T47D (cell line): ENCODE measurements at places on chromosomes 6 and 20.
A peak's percentile ranks its signal among the peaks of the same experiment; 100 is the strongest.

DNA sequence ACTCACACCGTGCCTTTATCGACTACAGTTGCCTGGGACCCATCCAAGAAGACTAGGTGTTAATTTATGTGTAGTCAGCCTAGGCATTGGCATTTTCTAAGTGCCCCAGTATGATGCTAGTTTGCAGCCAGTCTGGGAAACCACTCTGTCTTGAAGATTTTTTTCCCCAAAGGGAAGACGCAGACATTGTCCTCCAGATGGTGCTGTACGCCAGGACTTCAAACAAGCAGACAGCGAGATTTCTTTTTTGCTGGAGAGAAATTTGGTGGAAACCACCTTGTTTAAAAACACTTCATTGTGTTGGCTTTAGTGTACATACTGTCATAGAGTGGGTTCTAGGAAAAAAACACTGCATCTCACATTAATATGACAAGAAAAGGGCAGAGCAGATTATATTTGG lies 30.0 kb downstream of the ALDH5A1 start:
- peak; percentile 79 for DNase-seq

- no peak for DNase-seq
Observed at GRCh38 chr20:60249436-60249835, 291.2 kb downstream of the CDH26 start.

DNA sequence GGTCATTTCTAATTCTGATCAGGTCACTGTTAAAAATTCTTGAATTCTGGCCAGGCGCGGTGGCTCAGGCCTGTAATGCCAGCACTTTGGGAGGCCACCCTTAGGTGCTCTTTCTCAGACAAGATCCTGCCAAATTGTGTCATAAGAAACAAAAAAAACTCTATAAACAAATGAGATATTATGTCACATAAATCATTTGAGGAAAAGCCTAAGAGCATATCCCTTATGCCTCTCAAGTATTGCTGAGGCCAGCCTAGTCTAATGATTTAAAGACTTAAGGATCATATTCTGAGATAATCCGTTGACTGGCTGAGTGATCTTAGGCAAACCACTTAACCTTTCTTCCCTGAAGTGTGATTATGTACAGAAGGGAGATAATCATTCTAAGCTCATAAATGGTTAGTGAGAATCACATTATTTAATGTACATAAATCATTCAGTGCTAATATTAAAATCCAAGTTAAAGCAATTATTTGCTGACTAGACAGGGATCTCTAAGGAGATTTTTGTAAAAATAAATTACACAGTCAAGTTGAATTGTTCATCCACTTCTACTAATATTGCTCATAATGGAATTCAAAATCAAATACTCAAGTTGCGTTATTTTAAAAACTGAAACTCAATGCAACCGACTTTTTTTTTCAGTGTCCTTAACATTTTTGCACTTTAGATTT lies 365.4 kb downstream of the PHF3 start:
- no peak for DNase-seq

DNA sequence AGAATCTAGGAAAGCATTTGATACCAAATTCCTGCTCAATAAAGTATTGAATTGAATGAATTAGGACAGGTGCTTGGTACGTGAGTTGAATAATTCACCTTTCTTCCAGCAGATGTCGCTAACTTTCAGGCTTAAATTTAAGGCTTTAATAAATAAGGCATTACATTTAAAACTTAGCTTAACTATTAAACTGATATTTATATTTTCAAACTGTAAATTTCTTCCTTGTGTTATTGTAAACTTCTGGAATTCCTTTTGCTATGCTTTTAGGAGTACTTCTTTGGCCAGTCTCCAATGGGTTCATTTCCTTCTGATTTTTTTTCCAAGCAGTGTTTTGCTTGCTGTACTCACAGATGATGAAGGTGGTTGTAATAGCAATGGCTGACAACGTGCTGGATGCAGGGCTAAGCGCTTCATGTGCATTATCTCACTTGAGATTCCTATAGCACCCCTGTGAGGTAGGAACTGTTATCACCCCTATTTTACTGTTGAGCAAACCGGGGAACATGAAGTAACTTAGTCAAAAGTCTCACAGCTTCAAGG lies 71.3 kb upstream of the SLC2A12 start:
- peak; percentile 62 for DNase-seq

DNA sequence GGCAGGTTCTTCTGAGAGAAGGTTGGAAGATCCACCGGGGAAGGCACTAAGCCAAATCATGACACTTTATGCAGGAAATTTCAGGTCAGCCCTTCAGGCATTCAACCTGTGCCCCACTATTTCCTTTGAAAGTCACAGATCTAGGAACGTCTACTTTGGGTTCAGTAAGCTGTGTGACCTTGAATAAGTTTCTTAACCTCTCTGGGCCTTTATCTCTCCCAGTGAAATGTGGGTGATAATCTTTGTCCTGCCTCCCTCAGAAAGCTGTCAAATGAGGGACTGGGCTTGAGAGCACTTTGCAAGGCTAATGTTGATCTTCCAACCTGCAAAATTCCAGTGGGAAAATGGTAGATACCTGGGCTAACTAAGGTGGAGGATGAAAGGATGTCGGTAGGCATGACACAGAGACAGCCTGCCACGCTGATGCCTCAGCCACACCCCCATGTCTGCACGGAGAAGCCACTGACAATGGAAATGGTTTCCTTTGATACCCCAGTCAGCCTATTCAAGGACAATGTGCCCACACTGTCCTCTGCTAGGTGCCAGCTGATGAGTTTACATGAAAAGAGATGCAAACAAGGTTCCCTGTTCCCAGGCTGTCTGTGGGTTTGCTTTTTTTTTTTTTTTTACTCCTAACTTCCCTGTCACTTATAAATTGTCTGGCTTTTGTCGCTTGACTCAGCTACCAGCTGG lies 9.3 kb downstream of the BNIP5 start:
- no peak for DNase-seq

DNA sequence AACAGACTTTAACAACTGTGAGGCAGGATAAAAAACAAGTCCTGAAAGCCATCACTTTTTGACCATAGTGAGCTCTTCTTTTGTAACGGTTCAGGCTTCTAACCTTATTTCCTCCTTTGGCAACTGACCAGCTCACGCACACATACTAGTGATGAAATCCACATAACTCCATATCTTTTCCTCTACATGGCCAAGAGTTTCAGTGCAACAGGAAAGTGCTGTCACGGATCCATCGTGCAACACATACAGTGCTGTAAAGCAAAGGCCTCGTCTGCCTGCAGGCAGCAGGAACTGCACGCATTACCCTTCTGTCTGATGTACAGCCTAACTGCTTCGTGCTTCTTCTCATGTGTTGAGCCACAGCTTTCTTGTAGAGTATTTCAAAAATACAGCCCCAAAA lies 108.5 kb downstream of the EPM2A start:
- no peak for DNase-seq

- no peak for DNase-seq
Observed at GRCh38 chr20:51440589-51440988, 101.9 kb downstream of the NFATC2 start.

DNA sequence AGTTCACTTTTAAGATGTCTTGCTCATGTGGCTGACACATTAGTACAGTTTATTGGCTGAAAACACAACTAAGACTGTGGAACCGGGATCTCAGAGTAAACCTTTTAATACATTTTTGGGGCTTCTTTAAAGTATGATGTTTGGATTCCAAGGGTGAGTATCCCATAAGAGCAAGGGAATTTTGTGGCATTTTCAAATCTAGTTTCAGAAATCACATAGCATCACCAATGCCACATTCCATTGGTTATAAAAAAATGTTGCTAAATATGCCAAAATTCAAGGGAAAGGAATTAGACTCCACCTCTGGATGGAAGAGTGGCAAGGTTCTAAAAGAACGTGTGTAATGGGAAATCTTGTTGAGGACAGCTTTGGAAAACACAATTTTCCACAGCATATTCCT lies 338.6 kb downstream of the COL12A1 start:
- no peak for DNase-seq

DNA sequence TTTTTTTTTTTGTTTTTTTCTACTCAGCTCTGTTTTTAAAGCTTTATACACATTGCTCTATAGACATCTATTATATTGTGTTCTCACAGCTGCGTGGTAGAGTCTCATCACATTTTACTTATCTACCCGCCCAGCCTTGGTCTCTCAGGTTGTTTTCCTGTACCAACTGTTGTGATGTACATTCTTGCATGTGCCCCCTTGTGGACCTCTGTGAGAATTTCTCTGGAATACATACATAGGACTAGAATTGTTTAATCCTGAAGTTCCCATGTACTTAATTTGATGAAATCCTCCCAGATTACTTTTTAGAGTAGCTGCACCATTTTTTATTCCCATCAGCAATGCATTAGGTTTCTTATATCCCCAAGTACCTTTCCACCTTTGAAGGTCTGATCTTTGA lies 40.4 kb upstream of the TINAG start:
- DNase-seq, result peak; percentile 76

DNA sequence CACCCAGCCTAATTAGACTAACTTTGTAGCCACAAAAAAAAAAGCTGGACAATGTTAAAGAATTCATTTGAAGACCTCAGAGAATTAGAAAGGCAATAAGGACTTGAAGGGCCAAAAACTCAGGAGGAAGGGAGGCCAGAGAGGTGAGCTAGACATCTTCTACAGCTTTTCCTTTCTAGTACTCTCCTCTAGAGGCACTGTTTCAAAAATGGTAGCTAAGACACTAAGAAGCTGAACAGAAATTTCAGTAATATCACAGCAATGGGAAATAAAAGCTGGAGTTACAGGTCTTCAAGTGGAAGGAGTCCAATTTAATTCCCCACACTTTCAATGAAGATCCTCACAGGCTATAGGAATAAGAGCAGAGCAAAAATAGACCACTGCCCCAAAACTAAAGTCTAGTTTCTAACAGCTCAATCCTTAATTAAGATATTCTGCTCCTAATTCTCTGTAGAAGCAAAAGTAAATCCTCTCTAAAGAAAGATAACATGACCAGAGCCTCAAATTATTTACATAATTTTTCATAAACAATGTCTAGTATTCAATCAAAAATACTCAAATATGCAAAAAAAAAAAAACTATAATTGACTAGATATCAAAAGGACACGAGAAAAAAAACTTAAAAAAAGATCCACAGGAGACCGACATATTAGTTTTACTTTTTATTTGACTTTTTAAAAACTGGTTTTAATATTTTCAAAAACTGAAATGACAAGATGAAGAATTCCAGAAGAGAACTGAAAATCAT lies 63.7 kb downstream of the RNGTT start:
- DNase-seq, result no peak

GRCh38 chr6:151179321-151179720 lies 60.4 kb upstream of the AKAP12 start:
- DNase-seq, result no peak

DNA sequence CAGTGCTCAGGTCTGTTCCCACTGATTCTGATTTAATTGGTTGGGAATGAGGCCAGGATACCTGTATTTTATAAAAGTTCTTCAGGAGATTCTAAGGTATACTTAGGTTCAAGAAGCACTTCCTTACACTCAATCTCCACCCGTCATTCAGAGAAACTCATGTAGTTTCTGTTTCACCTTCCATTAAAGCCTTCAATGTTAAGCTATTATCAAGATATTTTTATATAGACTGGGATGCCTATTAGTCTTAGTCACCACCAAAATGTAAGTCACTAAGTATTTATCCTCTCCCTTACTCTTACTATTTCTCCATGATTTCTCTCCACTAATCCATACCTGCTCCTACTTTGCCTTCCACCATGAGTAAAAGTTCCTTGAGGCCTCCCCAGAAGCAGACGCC lies 38.1 kb upstream of the GCLC start:
- DNase-seq, result no peak

DNA sequence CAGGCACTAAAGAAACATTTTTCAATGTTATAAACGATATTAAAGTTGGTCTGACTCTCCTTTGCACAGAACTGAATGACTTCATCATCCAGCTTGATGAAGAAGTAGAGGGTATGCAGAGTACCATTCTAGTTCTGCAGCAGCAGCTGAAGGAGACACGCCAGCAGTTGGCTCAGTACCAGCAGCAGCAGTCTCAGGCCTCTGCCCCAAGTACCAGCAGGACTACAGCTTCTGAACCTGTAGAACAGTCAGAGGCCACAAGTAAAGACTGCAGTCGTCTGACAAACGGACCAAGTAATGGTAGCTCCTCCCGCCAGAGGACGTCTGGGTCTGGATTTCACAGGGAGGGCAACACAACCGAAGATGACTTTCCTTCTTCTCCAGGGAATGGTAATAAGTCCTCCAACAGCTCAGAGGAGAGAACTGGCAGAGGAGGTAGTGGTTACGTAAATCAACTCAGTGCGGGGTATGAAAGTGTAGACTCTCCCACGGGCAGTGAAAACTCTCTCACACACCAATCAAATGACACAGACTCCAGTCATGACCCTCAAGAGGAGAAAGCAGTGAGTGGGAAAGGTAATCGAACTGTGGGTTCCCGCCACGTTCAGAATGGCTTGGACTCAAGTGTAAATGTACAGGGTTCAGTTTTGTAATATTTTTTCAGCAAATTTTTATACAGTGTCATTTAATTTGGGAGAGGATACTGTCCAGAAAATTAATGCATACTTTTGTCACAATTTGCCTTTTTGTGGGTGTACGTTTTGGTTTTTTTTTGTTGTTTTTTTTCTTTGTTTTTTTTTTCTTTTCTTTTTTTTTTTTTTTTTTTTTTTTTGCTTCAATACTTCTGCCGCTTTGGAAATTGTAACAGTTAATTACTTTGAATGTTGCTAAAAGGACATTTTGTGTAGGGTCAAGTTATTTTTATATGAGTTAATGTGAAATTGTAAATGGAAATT lies 6.6 kb upstream of the ACAT2 start:
- DNase-seq, result no peak

GRCh38 chr6:161217628-161218027 lies 56.2 kb downstream of the AGPAT4 start:
- no peak for DNase-seq

DNA sequence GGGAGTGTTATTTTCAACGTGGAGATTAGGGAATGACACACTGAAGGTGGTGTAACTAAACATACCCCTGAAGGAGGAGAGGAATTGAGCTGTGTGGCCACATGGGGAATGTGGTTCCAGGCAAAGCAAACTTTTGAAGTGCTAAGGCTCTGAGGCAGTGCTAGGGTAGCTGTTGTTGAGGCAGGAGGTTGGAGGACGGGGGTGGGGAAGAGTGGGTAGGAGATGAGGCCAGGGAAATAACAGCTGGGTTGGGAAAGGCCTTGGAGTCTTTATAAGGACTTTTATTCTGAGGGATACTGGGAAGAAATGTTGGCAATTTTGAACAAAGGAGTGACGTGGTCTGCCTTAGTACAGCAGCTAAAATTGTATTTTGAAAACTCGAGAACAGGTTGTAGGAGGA lies 13.0 kb downstream of the RPRD1B start:
- no peak for DNase-seq

GRCh38 chr6:28978959-28979561 lies 26.1 kb downstream of the ZNF311 start:
- DNase-seq, result no peak

DNA sequence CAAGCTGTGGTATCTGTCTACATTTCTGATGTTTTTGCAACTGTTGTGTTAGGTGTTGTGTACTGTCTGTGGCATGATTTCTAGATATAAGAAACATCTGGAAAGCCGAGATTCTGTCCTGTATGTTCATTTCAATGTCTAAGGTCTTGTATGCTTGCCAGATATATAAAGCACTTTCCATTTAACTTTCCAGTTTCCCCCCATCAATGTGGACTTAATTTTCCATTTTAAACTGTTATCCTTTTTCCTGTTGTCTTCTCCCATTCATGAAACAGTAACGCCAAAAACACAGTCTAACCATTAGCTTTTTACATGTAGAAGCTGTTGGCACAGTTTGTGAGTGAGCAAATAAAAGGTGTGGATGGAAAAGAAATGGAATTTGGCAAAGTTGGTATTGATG lies 181.6 kb downstream of the FARS2 start:
- DNase-seq, result no peak

- DNase-seq, result no peak
Observed at GRCh38 chr6:4809999-4810918, 34.1 kb downstream of the CDYL start.

GRCh38 chr6:29723666-29724588 lies 693 bp downstream of the HLA-F start:
- peak; percentile 6 for DNase-seq
